ENCODE measurements at places on chromosomes 3 and 15.

DNA sequence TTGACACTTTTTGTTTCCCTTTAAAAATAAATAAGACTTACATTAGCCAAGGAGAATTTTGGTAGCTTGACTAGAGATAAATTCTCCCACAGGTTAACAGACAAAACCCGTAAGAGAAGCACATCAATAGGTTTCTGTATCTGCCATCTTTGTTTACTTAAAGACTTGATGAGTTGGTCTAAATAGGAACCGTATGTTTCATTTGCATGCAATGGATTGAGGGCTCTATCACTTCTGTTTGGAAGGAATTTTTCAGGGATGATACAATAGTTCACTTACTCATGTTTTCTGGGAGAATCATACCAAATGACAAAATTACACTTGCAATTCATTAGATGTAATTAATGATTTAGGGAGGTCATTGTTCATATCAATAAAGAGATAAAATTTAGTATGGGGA lies 631.5 kb upstream of the NR2F2 start:
- no peaks in the 10 kb centered on the region for H3K36me3 ChIP-seq
- no peak for DNase-seq
- H3K27ac ChIP-seq: no peak overlapping the region
- no peaks in the 10 kb centered on the region for H3K4me1 ChIP-seq

DNA sequence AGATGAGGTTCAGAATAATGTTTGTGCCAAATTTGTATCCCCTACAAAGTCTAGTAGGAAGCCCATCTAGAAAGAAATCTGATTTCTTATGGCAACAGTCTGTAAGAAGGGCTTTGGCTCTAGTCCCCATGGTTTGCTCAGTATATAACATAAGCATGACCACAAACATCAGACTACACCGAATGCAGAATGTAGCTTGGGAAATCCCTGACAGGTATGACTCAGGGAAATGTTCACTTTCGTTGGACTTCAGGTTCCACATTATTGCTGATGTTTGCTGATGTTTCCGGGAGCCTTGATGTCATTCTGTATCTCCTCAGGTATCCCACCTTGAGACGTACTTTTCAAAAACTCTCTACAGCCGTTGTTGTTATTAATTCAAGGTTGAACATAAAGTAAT lies 304.4 kb upstream of the TGFBR2 start:
- H3K27me3 ChIP-seq: no peaks in the 10 kb centered on the region
- no peaks in the 10 kb centered on the region for H3K36me3 ChIP-seq
- H3K4me3 ChIP-seq: no peak overlapping the region
- no peak overlapping the region for H3K27ac ChIP-seq

DNA sequence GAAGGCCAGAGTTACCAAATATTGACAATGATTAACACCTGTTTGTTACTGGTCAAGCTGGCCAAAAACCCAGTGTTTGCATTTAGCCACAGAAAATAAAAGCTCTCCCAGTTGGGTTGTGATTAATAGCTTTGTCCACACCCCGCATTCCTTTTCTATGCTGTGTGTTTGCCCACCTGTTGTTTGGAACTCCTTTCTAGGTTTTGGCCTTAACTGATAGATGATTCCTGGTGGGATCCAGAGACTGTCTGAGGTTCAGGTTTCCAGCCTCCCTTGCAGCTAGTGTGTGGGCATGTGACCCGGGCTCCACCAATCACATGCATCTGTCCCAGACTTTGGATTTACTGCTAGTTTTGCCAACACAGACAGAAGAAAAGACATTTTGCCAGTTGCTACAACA lies 83.8 kb downstream of the PTPRG start:
- H3K4me3 ChIP-seq: no peak overlapping the region
- no peak for DNase-seq
- H3K36me3 ChIP-seq: no peaks in the 10 kb centered on the region
- H3K4me1 ChIP-seq: no peaks in the 10 kb centered on the region
- H3K27me3 ChIP-seq: no peaks in the 10 kb centered on the region
- no peak overlapping the region for H3K27ac ChIP-seq

GRCh38 chr3:95343767-95344166 lies 1280.9 kb downstream of the NSUN3 start:
- no peaks in the 10 kb centered on the region for H3K27me3 ChIP-seq
- H3K36me3 ChIP-seq: no peaks in the 10 kb centered on the region

DNA sequence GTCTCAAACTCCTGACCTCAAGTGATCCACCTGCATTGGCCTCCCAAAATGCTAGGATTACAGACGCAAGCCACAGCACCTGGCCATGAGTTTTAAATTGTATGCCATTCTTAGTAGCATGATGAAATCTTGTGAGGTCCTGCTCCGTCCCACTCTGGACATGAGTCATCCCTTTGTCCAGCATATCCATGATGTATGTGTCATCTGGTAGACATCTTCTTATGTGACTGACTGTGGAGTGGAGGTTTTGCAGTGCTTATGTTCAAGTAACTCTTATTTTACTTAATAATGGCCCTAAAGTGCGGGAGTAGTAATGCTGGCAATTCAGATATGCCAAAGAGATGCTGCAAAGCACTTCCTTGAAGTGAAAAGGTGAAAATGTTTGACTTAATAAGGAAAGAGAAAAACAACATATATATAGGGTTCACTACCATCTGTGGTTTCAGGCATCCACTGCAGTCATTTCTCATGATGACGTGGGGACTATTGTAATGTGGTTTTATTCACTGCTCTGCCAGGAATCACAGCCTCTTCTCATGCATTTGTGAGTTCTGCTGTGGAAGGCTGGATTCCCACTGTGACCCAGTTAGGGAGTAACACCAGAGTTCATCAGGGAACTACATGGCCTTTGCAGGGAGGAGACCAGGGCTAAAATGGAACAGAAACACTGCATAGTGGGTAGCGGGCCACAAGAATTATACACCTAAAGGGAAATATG lies 204.6 kb upstream of the STRIT1 start:
- DNase-seq: no peak
- H3K4me3 ChIP-seq: no peak overlapping the region
- H3K27ac ChIP-seq: no peak overlapping the region
- no peaks in the 10 kb centered on the region for H3K27me3 ChIP-seq
- H3K36me3 ChIP-seq: no peaks in the 10 kb centered on the region

GRCh38 chr3:150232992-150233451 lies 175.1 kb upstream of the TSC22D2 start:
- no peak overlapping the region for H3K27ac ChIP-seq
- no peaks in the 10 kb centered on the region for H3K4me1 ChIP-seq

- H3K27ac ChIP-seq: peak overlapping the region; percentile 75
- H3K4me3 ChIP-seq: peak overlapping the region; percentile 90
- DNase-seq: no peak
- H3K36me3 ChIP-seq: peaks cover 30% of the 10 kb centered on the region
Measured at GRCh38 chr15:74906067-74906449, 593 bp downstream of the FAM219B start.

- H3K4me1 ChIP-seq: no peaks in the 10 kb centered on the region
- no peak overlapping the region for H3K27ac ChIP-seq
- H3K4me3 ChIP-seq: no peak overlapping the region
- no peak for DNase-seq
- H3K27me3 ChIP-seq: no peaks in the 10 kb centered on the region
Measured at GRCh38 chr3:133949438-133949837, 53.8 kb upstream of the RAB6B start.

GRCh38 chr3:185796431-185797107 lies 28.3 kb downstream of the IGF2BP2 start:
- H3K36me3 ChIP-seq: no peaks in the 10 kb centered on the region
- DNase-seq: no peak
- H3K4me3 ChIP-seq: no peak overlapping the region
- H3K27ac ChIP-seq: no peak overlapping the region
- no peaks in the 10 kb centered on the region for H3K4me1 ChIP-seq

GRCh38 chr15:40872791-40873693 lies 992 bp downstream of the RHOV start:
- no peak overlapping the region for H3K4me3 ChIP-seq
- H3K4me1 ChIP-seq: peaks cover 14% of the 10 kb centered on the region
- no peak overlapping the region for H3K27ac ChIP-seq
- H3K27me3 ChIP-seq: peaks cover 4% of the 10 kb centered on the region
- no peaks in the 10 kb centered on the region for H3K36me3 ChIP-seq

DNA sequence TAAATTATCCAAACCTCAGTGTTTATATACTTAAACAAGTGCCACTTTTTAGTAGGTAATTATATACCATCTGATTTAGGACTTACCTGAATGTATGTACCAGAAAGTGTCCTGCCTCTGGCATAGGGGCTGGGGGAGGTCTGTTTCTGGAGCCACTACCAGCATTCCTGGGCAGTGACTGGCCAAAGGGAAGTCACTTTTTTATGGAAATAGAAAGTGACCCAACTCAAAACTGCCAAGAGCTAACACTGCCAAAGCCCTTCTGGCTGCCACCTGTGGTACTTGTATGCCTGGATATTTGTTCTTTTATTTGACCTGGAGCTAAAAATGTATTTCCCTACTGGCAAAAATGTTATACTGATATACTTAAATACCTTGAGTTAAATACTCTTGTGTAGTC lies 42.7 kb downstream of the ESYT3 start:
- no peaks in the 10 kb centered on the region for H3K36me3 ChIP-seq
- no peaks in the 10 kb centered on the region for H3K27me3 ChIP-seq
- H3K4me1 ChIP-seq: no peaks in the 10 kb centered on the region
- H3K4me3 ChIP-seq: no peak overlapping the region
- no peak overlapping the region for H3K27ac ChIP-seq
- DNase-seq: no peak

DNA sequence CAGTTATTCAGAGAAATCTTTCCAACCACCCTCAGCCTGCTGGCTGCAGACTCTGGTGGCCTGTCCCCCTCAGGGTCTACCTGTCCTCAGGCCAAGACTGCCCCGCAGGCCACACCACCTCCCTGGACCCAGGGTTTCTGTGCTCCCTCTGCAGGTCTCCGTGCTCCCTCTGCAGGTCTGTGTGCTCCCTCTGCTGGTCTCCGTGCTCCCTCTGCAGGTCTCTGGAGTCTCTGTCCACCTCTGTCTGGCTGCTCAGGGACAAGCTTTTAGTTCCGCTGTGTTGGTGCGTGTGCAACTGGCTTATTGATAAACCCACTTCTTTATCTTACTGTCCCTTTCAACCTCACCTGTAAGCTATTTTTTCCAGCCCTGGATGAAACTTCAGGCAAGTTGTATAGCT lies 30.1 kb downstream of the BDH1 start:
- no peaks in the 10 kb centered on the region for H3K27me3 ChIP-seq
- peaks cover 18% of the 10 kb centered on the region for H3K36me3 ChIP-seq
- no peaks in the 10 kb centered on the region for H3K4me1 ChIP-seq
- no peak overlapping the region for H3K4me3 ChIP-seq
- no peak for DNase-seq

GRCh38 chr3:195931582-195932273 lies 23.4 kb upstream of the TNK2 start:
- H3K27ac ChIP-seq: no peak overlapping the region
- no peaks in the 10 kb centered on the region for H3K4me1 ChIP-seq
- DNase-seq: no peak
- H3K4me3 ChIP-seq: no peak overlapping the region
- no peaks in the 10 kb centered on the region for H3K27me3 ChIP-seq

- no peaks in the 10 kb centered on the region for H3K4me1 ChIP-seq
- no peaks in the 10 kb centered on the region for H3K27me3 ChIP-seq
- H3K4me3 ChIP-seq: no peak overlapping the region
- no peak for DNase-seq
- no peak overlapping the region for H3K27ac ChIP-seq
- H3K36me3 ChIP-seq: peaks cover 76% of the 10 kb centered on the region
Measured at GRCh38 chr3:113620091-113620490, 76.4 kb downstream of the USF3 start.

DNA sequence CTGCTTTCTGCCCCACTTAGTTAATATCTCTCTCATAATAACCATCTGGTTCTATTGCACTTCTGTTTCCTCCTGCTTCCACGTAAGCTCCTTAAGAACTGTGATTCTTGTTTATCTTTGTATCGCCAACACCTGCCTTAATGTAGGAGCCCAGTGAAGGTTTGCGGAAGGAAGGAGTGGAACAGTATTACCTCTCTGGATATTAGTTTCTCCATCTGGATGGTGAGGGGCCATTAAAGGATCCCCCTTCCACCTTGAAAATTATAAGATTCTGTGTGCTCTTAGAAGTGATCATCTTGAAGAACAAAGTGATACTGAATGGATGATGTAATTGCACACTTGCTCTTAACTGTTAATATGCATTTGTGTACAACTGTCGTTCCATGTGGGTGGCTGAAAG lies 2.2 kb downstream of the CHRNA5 start:
- H3K27me3 ChIP-seq: peaks cover 5% of the 10 kb centered on the region
- H3K36me3 ChIP-seq: no peaks in the 10 kb centered on the region
- H3K4me1 ChIP-seq: peaks cover 17% of the 10 kb centered on the region
- no peak overlapping the region for H3K27ac ChIP-seq
- DNase-seq: no peak

- no peaks in the 10 kb centered on the region for H3K36me3 ChIP-seq
- no peaks in the 10 kb centered on the region for H3K27me3 ChIP-seq
- H3K27ac ChIP-seq: no peak overlapping the region
- H3K4me3 ChIP-seq: no peak overlapping the region
Measured at GRCh38 chr3:104392327-104392726, 974.4 kb upstream of the ALCAM start.

Data from natural killer cell (primary cell).